ENCODE measurements at places on chromosomes 4 and X.

DNA sequence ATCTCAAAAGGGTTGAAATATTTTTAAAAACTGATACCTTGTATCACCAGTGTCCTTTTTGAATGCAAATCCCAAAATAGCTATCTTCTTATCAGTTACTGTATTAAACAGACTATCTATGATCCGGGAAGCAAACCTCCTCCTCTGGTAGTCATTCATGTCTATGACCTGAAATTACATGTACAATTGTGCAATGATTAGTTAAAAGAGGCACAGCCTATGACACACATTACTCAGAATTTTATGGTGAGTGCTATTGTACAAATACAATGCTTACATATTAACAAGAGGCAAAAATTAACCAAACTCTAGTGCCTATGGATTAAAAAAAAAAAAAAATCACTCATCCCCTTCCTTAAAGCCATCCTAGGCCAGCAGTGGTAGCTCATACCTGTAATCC lies 21.7 kb downstream of the UGDH start:
- peak; percentile 6 for DNase-seq

DNA sequence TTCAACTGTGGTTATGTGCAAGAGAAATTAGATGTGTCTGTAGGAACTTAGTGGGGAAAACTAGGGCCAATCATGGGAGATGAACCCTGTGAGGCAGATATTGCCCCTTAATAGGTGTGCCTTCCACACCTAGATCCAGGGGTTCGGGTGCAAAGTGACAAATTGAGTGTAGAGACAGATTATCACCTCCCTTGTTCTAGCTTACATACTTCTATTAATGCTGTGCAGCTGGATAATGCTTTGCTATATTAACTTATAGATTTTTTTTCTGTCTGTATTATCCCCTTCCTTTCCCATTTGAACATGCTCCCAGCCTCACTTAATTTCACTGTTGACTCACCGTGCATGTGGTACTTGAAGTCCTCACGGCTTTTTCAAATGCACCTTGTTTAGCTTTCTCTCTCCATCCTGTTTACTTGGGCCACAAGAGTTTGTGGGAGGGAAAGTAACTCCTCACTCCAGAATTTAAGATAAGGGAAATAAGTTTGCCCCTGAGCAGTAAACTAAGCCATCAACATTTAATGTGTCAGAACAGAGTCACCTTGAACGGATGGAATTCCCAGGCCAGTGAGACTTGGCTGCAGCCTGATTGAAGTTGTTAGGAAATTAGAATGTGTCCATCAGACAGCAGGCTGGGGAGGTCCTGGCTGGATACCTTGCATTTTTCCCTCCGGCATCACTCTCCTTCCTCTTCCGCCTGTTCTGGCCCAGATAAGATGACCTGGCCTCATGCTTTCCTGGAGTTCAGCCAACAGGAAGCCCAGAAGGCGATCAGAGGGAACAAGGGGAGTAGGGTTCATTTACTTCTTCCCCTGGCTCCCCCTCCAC lies 478.4 kb downstream of the BCOR start:
- DNase-seq, result no peak

GRCh38 chrX:107738272-107738671 lies 37.3 kb downstream of the TSC22D3 start:
- no peak for DNase-seq

DNA sequence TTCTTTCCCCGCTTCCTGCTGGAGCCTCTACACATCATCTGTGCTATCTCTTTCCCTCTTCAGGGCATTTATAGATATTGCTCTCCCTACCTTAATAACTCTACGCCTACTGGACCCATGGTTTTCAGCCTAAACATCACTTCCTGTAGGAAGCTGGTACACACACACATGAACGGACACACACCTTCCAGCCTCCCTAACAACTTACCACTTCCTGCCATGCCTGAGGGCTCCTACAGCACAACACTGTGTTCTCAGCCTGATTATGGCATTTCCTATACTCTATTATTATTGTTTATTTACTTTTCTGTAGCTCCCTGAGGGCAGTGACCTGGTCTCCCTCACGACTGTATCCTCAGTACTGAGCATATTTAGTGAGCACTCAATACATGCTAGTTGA lies 163.6 kb upstream of the MAP3K15 start:
- DNase-seq, result no peak

DNA sequence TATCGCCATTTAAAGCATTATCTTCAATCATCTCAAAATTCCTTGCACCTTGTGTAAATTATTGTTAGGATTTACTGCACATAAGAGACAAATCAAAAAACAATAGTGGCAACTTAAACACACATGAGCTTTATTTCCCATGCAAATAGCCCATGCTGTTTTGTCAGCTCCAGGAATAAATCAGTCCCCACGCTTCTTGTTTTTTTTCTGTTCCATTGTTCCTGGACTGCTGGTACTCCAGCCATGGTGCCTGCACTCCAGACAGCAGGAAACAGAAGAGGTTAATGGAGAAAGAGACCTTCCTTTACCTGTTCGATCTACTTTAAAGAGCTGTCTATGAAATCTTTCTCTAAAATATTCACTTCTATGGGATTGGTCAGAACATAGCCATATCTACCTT lies 1515.7 kb upstream of the TENM3 start:
- DNase-seq, result no peak

DNA sequence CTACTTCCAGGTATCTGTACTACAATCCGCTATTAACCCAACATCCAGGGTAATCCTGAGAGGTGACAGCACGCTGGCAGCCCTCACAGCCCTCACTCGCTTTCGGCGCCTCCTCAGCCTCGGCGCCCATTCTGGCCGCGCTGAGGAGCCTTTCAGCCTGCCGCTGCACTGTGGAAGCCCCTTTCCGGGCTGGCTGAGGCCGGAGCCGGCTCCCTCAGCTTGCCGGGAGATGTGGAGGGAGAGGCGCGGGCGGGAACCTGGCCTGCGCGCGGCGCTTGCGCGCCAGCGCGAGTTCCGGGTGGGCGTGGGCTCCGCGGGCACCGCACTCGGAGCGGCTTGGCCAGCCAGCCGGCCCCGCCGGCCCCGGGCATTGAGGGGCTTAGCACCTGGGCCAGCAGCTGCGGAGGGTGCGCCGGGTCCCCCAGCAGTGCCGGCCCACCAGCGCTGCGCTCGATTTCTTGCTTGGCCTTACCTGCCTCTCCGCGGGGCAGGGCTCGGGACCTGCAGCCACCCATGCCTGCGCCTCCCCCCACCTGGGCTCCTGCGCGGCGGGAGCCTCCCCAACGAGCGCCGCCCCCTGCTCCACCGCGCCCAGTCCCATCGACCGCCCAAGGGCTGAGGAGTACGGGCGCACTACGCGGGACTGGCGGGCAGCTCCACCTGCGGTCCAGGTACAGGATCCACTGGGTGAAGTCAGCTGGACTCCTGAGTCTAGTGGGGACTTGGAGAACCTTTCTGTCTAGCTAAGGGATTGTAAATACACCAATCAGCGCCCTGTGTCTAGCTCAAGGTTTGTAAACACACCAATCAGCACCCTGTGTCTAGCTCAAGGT lies 87.3 kb downstream of the PRSS12 start:
- DNase-seq, result no peak

- no peak for DNase-seq
These were observed 124.2 kb downstream of the CAMK2D start for GRCh38 chr4:113637363-113637762.

DNA sequence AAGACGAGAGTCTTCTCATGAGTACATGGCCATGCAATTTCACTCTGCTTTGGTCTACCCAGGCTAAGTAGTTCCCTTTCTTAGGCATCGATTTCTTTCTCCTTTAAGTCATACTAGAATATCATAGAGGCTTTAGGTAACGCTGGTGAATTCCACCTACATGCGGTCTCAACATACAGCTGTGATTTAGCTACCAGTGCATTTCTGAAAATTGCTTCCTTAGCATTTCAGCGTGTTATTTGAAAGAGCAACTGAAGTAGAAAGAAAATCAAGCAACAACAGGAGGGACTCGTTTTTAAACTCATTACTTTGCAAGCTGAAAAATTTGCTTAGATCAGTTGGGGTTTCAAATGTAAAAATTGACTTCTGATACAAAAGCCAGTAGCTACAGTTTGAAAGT lies 48.1 kb upstream of the RASGEF1B start:
- DNase-seq, result no peak

- DNase-seq, result no peak
These were observed 29.2 kb downstream of the METAP1 start for GRCh38 chr4:99024481-99025275.

DNA sequence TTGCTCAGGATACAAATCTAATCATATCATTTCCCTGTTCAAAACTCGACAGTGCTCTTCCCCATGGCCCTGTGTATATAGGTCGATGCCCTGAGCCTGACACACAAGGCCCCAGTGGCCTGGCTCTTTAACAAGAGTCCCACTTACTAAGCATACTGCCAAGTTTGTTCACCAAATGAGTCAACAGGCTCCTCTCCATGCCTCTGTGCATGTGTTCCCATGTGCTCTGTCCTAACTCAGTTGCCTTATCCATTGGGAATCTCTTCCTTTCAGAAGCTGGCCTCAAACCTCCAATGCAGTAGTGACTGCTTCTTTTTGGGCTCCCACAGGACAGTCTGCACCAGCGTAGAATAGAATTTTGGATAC lies 18.9 kb upstream of the CXCR3 start:
- peak; percentile 42 for DNase-seq

Measured in HCEC 1CT (cell line).